ENCODE measurements at places on chromosomes 5 and 9.

DNA sequence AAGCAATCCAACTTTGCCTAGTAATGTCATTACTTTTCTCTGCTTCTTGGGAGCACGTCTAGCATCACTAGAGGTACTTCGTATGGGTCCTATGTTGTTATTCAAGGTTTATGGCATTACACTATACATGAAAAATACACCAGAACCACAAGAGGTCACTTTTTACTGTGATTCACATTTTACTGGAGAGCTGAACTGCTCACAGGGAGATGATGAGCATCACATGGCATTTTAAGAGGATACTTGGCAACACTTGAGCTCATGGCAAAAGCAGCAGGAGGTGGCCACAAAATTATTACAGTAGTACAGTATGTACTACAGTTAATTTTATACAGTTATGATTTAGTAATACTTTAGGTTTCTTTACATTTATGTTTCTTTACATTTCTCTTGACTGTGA lies 223.4 kb downstream of the PARP8 start:
- no peak for DNase-seq

GRCh38 chr9:22159586-22159985 lies 150.5 kb upstream of the CDKN2B start:
- no peak for DNase-seq

DNA sequence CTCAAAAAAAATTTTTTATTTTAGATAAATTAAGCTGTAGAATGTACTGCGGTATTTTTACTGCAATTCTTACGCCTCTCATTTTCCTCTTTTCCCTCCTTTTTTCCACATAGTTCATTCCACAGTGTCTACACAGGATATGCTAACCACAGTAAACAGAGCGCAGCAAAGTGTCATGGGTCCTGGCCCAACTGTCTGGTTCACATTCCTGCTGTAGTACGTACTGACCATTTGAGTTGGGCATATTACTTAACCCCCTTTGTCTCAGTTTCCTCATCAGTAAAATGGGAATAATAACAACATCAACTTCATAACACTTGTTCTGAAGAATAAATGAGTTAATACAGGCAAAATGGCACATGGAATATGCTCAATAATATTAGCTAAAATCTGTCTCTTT lies 41.6 kb downstream of the SLC44A1 start:
- DNase-seq = no peak

- no peak for DNase-seq
Measured at GRCh38 chr5:88647901-88648300, 235.1 kb downstream of the MEF2C start.

DNA sequence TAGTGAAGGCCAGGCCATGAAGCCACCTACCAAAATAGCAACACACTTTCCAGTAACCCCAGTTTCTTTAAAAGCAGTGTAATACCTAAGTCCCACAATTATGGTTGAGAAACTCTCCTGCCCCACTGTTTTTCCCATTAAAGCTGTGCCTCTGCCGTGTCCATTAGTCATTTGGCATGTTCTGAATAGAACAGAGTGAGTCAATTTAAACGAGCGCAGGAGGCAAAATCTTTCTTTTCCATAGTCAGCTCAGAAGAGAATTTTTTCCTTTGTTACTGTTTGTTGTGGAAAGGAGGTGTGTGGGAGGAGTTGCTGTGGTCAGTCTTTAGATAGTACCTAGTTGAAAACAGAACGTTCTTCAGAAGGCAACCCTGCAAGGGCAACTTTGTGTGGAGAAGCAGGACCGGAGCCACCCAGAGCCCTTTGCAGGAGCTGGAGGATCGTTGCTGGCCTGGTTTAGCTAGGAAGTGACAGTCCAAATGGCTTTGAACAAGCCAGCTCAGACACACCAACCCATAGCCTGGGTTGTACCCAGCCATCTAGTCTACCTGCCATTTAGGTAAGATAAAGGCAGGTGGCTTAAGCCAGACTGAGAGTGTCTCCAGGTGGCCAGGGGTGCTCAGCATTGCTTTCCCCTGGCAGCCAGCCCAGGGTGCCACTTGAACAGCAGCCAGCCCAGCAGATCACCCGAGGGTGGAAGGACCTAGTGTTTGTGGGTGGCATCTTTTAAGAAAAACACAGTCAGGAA lies 30.4 kb downstream of the GADD45G start:
- DNase-seq = no peak

GRCh38 chr5:169856571-169856970 lies 123.7 kb downstream of the INSYN2B start:
- DNase-seq = no peak

DNA sequence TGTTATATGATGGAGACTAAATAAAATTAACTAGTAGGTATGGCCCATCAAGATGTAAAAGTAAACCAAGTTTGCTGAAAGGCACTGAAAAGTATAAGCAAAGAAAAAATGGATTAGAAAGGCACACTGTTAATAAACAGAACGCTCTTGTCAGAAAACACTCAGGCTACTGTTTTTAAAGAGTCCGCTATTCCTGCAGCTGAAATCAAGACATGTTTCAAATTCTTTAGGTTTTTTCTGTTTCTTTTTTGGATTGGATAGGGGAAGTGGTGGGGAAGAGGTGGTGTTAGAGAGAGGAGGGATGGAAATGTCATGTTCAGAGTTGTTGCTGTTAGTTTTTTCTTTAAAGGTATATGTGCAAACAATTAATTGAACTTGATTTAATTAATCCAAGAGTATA lies 17.5 kb downstream of the OSTF1 start:
- no peak for DNase-seq

- no peak for DNase-seq
Measured at GRCh38 chr5:113040672-113041260, 64.2 kb downstream of the DCP2 start.

GRCh38 chr5:18119156-18119785 lies 485.0 kb downstream of the TAF11L14 start:
- no peak for DNase-seq

- no peak for DNase-seq
Measured at GRCh38 chr9:128928624-128929023, 7.8 kb downstream of the PHYHD1 start.

- no peak for DNase-seq
Measured at GRCh38 chr5:176735383-176736265, 74.7 kb upstream of the UNC5A start.

DNA sequence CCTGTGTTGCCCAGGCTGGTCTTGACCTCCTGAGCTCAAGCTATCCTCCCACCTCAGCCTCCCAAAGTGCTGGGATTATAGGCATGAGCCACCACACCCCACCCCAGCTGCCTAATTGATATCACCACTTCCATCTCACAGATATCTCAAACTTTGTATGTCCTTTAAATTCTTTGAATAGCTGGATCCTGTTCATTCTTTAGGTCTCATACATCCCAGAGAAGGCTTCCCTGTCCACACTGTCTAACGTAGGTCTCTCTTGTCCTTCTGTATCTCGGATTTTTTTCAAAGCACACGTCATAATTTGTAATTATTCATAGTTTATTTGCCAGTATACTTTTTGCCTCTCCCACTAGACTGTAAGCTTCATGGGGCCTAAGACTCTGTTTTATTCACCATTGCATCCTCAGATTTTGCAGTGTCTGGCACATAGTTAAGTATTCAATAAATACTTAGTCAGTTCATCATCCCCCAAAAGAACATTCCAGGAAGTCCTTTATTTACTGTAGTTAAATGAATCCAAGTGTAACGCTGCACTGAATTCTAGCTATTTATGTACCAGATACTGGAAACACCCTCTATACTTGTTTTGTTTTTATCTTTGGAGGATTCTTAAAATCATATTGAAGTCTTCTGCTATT lies 10.5 kb downstream of the ARSK start:
- DNase-seq = no peak

DNA sequence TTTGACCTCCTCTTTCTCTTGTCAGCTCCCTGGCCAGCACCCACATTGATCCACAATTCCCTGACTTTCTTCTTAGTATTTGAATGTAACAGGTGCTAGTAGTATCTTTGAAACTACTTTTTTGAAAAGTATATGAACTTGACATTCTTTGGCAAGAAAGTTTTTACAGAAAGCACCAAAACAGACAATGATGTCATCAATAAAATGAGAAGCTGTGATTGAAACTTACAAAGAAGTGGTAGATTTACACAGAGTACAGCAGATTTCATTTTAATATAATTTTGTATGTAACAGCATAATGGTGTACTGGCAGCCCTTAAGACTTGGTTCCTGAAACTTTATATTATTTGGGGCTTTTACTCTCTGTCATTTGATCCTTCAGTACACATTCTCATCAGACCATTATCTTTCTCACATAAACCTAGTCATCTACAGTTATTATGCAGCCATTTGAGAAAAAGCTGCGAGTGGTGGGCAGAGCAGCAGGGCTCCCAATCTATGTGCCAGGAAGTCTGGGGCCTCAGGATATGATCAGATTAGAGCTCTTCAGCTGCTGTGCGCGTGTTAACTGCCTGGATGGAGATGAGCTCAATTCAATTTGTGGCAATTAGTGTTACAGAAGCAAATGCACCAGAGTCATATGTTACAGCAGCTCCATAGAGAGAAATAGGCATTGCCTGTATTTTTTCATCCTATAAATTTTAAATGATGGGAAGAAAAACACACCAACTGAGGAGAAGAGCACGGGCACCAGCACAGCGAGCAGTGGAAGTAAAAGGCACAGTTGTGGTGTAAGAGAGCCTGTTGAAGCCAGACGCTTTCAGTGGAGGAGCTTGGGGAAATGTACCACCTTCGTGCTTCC lies 126.1 kb downstream of the STARD4 start:
- no peak for DNase-seq

GRCh38 chr9:136678624-136679023 lies 8.6 kb downstream of the AGPAT2 start:
- no peak for DNase-seq

GRCh38 chr5:10421896-10422691 lies 19.6 kb upstream of the ROPN1L start:
- DNase-seq = no peak

GRCh38 chr9:37617832-37618231 lies 25.4 kb upstream of the TOMM5 start:
- no peak for DNase-seq

GRCh38 chr5:100668511-100668910 lies 133.3 kb downstream of the FAM174A start:
- DNase-seq = no peak

DNA sequence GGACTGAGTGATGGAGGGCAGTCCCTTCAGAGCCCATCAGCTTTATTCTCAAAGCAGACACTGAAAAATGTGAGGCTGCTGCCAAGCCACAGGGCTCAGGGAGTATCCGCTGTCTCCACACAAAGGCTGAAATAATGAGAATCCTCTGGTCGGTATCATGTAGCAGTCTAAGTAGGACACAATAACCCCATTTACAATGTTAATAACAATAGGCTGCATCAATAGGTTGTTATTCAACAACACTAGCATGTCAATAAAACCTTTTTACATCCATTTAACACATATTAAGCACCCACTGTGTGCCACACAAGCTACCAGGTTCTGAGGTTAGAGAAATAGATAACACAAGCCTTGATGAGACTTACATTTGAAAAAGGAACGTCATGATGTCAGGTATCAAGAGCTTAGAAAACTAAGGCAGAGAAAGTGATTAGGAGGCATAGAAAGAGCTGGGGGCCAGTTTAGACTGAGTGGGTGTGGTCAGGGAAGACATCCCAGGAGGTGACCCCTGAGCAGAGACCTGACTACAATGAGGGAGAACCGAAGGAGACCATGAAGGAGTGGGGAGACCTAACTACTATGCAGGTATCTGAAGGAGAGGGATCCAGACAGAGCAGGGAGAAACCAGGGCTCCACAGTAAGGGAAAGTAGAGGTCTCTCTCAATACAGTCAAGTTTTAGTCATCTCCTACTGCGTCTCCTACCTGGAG lies 140.1 kb upstream of the GRIA1 start:
- DNase-seq = no peak

GRCh38 chr9:114247491-114247890 lies 75.4 kb upstream of the ORM1 start:
- no peak for DNase-seq

- no peak for DNase-seq
Measured at GRCh38 chr5:139387611-139388197, 2.0 kb downstream of the MZB1 start.

DNA sequence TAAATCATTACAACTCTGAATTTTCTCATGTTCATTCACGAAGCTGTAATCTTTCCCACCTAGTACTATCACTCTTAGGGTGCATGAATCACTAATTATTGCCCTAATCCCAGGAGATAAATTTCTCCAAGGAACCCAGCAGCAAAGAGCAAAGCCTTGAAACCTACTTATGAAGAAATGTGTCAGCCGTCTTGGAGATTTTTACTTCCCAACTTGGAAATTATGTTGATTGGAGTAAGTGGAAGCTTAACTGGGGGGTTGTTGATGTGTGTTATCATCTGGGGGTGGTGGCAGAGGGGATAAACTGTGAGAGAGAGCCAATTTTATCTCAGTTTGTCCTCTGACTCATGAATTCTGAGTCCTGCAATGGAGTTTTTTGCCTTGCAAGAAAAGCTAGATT lies 440.5 kb upstream of the WWC1 start:
- no peak for DNase-seq

DNA sequence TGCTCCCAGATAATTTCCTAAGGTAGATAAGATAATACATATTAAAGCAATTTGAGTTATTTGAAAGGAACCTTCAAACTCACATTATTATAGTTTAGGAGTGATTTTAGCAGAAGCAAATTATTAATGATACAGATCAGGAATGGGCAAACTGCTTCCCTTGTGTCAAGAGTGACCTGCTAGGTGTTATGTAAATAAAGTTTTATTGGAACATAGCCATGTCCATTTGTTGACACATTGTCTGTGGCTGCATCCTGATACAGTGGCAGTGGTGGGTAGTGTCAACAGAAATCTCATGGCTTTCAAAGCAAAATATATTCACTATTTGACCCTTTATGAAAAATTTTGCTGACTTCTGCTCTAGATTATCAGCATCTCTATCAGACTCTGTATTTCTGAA lies 11.4 kb upstream of the BASP1 start:
- DNase-seq = no peak

DNA sequence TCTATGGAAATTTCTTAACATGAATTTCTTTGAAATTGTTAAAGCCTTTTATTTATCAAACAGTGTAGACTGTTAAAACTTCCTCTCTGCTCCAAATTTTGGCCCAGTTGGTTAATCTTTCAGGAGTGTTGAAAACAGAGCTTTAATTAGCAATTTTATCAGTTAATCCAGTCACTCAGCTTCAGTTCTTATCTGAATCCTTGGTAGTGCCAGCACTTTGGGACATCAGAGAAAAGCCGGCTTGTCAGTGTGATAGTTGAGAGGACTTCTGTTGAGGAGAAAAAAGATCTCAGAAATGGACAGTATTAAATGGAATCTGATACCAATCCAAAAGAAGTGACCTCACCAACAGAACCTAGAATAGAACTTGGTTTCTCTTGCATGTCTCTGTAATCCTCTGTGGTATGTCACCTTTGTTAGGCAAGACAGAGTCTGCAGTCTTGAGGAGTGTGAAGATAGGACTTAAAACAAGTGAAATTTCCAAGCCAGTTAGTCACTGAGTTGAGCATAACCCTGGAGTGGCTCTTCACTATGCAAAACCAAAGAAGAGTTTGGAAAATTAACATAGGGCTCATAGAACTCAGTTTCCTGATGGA lies 251.8 kb downstream of the NNT start:
- DNase-seq = no peak

GRCh38 chr5:132840313-132840712 lies 9.9 kb upstream of the SHROOM1 start:
- DNase-seq = no peak

DNA sequence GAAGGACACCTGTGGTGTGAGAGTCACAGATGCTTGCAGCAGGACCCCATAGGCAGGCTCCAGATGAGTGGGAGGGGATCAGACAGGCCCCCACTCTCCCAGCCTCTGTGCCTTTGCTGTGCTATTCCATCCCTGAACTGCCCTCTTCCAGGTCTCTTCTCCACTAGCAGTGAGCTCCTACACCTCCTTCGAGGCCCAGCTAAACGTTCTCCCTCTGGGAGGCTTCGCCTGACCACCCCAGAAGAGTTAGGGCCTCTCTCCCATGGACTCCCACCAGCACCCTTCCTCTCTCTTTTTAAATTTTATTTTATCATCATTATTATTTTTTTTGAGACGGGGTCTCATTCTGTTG lies 35.9 kb upstream of the STRBP start:
- no peak for DNase-seq
